ENCODE measurements at places on chromosomes 12 and 14. TPM values are rescaled to one million over a fixed set of nuclear protein-coding genes. Genes with fewer than 3 reads are reported as not detected.
A peak's percentile ranks its signal among the peaks of the same experiment; 100 is the strongest.

Gene PLEK2
- total RNA-seq: 1.3 TPM

Gene CCDC60
- total RNA-seq: not detected

Gene DTX1
- total RNA-seq: 14.2 TPM

Gene ADAMTS20
- not detected for total RNA-seq

Gene JAG2
- 0.66 TPM for total RNA-seq

Gene OTOGL
- not detected for total RNA-seq

Gene ANKRD13A
- 52.3 TPM for total RNA-seq

Gene RFX4
- total RNA-seq: not detected

Gene SLC25A47
- not detected for total RNA-seq

DNA sequence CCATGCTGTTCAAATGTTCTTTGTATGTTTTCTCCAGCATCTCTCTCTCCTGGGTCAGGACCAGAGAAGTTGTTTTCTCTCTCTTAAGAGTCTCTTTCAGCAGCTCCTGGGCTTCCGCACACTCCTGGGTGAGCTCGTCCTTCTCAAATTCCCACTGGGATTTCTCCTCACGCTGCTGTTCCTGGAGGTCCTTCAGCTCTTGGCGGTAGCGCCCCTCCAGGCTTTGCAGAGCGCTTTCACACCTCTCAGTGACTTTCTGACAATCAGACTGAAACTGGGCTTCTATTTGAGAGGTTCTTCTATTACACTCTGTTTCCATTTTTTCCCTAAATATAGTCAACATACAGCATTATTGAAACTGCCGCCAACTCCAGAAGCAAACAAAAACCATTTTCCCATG is 72.7 kb downstream of the NIN start:
- no peak for DNase-seq

GRCh38 chr12:51028126-51028812 is 2.1 kb upstream of the SLC11A2 start:
- DNase-seq: peak; percentile 38

DNA sequence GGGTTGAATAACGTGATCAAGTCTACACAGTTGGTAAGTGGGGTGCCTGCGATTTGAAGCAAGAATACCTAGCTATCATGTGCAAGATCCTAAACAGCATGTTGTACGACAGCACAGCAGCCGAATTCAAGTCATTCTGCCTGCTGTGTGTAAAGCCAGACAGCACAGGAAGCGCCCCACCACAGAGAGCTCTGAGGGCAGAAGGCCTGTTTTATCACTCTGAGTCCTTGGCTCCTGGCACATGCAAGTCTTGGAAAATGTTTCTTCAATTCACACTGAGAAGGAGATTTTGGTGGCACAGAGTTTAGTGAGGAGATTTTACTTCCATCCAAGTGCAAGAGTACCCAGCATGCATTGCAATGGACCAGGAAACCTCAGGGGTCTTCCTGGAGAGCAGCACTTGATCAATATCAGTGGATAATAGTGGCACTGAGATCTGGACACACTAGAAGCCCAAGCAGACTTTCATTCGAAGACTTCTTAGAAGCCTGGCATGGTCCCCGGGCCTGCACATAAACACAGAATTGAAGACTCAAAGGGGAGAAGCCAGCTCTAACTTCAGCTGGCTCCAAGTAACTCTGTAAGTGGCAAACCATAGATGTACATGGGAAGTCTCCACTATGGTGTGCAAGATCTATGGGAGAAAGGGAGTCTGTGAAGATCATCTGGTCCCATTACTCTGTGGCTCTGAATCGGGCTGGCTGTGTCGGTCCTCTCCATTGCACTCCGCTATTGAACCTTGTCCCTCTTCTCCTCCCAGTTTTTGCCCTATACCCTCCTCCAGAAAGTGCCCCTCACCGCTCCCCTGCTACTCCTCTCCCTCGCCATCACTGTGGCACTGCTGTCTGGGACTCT is 1.5 kb upstream of the KRT1 start:
- DNase-seq: peak; percentile 53

GRCh38 chr12:132305991-132306884 is 23.2 kb downstream of the GALNT9 start:
- DNase-seq: no peak

DNA sequence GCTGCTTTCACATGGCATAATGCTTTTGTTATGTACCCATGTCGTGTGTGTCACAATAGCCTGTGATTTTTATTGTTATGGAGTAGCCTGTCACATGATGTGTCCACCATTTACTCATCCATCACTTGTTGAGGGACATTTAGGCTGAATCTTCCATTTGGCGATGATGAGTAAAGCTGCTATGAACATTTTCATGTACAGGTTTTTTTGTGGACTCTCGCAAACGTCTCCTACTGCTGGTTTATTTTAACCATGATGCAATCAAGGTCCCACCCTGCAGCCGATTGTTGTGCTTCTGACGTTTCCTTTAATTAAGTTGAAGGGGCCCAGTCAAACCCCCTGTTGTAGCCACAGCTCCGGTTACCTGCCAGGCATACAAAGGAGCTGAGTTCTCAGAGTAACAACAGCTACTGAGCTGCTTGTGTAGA is 63.2 kb downstream of the ZNF664 start:
- no peak for DNase-seq

- no peak for DNase-seq
These were observed 5.0 kb upstream of the E2F7 start for GRCh38 chr12:77070382-77070781.

DNA sequence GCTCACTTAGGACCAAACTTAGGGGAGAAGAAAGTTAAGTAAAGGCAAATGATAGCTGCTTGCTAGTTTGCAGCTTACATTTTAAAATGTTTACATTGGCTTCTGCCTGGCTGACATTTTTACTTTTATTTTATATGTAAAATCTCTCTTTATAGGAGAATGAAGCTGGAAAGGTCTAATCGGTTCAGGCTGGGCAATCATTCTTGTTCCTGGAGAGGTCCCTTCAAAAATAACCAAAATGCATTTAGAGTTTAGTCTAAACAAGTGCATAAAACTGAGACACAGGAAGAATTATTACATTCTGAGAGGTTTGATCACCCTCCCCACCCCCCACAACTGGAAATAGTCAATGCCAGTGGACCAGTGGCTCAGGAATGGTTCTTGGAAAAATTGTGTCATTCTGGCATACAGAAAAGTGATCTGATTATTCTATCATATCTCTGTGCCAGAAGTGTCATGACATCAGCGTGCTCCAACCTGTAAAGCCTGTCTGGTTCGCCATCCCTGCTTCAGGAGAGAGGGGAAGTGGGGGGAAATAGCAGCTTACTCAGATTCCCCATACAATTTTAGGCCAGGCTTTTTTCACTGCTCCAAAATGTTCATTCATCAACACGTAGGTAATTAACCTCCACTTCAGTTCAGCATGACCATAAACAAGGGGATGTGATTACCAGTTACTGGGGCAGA is 4.2 kb downstream of the PRICKLE1 start:
- no peak for DNase-seq

DNA sequence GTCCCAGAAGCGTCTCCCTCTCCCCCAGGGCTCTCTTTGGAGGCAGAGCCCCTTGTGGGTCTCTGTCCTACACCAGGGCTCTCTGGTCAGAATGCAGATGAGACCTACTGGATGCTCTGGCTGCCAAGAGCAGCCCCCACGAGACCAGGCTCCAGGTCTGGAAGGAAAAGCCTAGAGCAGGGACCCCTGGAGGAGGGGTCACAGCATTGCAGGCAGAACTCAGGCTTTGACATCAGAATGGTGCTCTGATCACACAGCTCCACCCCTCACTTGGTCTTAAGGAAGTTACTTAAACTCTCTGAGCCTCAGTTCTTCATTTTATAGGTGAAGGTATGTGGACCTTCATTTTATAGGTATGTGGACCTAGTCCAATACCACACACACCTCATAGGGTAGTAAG is 83.1 kb downstream of the ARL6IP4 start:
- DNase-seq: peak; percentile 48

GRCh38 chr12:12548713-12549112 is 13.9 kb downstream of the DUSP16 start:
- no peak for DNase-seq

DNA sequence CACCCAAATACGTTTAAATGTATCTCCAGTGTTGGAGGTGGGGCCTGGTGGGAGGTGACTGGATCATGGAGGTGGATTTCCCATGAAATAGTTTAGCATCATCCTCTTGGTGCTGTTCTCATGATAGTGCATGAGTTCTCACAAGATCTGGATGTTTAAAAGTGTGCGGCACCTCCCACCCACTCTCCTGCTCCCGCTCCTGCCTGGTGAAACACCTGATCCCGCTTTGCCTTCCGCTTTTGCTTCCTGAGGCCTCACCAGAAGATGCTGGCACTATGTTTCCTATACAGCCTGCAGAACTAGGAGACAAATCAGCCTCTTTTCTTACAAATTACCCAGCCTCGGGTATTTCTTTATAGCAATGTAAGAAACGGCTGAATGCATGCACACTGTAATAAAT is 20.1 kb downstream of the EIF5 start:
- DNase-seq: no peak

- DNase-seq: no peak
These were observed 310.1 kb downstream of the ETNK1 start for GRCh38 chr12:22935090-22935489.

GRCh38 chr14:20631880-20632389 is 9.6 kb downstream of the OR6S1 start:
- DNase-seq: no peak

DNA sequence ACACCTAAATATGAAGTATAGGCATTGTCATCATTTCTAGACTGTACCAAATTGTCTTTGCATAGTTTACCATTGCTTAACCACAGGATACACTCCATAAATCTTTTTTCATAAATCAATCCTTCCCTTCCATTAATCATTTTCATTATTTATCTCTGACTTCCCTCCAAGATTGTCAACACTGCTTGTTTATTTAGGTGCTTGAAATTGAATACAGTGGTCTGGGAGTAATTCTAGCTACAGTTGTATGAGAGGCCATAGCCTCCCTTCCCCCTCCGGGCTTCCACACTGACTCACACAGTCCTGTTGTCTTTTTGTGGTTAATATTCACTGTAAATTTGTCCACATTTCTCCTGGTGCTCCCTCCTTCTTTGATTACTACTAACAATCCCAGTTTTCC is 114.2 kb upstream of the ARID2 start:
- DNase-seq: no peak

GRCh38 chr12:47751561-47751960 is 7.1 kb downstream of the RAPGEF3 start:
- DNase-seq: no peak

DNA sequence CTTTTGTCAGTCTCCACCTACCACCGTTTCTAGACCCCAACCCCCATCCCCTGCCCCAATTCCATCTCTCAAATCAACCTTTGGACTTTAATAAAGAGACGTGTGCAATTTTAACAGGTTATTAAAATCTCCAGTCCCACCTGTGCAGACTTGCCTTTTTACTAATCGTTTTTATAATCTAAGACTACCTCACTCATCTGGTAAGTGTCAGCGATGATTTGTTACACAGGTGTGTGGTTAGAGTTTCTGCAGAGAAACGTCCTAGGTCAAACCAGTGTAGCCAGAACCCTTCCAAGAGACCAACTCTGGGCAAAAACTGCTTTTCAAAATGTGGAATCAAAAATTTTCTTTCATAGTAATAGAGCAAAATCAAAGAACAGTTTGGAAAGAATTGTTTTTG is 60.4 kb upstream of the PELI2 start:
- no peak for DNase-seq

DNA sequence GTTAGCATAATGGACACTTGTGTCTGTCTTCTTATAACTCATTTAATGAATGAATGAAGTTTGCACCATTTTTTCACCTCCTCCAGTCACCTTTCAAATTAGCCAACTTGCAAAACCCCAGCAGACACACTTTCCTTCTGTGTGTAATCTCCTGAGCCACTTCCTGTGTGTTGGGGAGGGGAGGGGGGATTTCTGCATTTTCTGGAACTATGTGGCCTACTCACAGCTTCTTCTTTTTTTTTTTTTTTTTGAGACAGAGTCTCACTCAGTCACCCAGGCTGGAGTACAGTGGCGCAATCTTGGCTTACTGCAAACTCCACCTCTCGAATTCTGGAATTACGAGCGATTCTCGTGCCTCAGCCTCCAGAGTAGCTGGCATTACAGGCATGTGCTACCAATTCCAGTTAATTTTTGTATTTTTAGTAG is 4.1 kb upstream of the SERPINA1 start:
- DNase-seq: no peak

DNA sequence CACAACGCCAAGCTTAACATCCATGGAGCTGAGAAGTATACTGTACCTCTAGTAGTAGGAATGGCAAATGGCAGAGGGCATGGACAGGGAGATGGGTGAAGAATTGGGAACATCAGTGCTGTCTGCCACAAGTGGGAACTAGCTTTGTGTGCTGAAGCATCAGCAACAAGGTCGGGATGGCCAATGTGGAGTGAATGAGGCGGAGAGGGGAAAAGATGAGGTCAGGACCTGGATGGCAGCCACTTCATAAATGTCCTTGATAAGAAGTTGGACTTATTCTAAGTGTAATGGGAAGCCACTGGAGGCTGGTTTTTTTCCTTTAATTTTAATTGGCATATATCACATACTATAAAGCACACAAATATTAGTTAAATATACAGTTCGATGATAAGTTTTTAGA is 21.9 kb upstream of the CLMN start:
- no peak for DNase-seq

DNA sequence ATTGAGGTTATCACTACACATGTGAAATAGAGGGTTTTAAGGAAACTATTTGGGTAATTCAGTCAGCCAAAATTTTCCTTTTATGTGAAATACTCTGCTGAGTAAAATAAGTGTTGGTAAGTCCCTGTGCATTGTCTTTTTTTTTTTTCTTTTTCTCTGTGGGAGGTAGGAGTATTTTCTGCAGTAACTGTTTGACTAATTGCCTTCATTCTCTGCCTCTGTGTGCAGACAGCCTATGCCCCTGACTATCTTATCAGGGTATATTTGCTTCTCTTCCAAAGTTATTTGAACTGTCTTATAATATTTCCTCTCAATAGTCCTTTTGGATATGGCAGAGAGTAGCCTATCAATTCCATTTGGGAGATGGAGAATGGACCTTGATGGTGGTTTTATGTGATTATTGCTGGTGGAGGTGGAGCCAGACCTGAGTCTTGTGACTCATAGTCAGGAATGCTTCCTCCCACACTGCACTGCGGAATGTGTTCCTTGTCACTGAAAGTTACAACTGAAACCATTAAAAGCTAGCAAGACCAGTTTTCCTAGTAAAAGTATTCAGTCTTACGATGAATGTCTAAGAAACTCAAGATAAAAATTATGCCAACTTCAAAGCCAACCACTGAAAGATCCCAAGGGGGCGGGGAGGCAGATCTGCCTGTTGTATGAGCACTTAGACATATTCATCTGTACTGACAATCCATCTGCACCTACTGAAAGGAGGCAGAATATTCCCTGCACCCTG is 40.9 kb upstream of the STXBP6 start:
- no peak for DNase-seq

DNA sequence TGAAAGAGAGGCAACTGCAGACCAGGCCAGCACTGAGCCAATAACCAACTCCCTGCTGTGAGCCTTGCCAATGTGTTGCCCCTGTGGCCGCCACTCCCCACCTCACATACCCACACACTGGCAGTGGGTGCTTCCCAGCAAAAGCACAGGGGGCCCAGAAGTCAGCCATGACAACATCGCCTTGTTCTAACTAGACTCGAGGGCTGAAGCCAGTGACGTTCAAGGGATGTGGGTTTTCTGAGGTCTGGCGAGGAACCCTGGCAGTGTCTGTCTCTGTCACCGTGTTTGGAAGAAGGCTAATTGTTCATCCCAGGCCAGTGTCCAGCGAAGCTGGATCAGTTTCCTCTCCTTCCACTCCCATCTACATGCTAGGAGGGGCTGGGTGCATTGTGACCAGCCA is 311.8 kb upstream of the AMIGO2 start:
- peak; percentile 31 for DNase-seq
